ENCODE measurements at places on chromosomes 7 and 10.

DNA sequence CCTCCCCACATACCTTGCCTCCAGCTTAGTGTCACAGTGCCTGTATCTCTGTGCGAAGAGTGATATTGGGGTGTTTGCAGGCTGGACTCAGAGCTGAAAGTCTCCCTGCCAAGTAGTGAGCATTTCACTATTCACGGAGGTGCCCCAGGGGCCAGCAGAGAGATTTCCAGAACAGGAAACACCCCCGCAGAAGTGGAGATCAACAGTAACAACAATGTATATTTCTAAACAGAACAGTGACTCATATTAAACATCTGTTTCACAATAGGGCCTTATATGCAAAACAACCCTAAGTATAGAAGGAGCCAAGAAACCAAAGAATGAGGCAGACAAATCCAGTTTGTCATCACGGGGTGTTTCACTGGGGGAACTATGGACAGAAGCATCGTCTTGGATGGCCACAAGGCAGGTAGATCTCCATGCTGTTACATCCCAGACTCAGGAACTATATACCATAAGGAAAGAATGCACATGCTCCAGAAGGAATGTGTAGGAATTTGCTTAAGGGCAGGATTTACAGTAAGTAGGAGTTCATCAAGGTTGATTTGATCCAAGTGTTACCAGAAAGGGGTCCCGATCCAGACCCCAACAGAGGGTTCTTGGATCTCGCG is 29.3 kb upstream of the CCL24 start:
- DNase-seq, result no peak

DNA sequence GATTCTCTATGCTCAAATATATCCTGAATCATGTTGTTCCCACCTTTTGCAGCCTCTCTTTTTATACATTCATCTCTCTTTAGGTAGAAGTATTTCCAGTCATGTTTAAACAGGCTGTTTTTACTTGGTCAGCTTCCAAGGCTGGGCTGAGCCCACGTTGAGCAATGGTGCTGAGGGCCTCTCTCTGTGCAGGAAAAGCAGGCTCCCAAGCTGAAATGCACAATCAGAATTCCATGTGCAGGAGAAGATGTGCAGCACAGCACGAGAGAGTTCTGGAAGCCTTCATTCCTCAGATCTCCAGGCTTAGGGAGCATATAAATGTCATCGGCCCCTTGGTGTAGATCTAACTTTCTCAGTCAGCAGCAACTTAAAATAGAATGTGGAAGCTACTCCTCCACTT is 588.5 kb downstream of the TNS3 start:
- no peak for DNase-seq

- no peak for DNase-seq
Measured at GRCh38 chr10:84762754-84763394, 434.5 kb downstream of the CCSER2 start.

DNA sequence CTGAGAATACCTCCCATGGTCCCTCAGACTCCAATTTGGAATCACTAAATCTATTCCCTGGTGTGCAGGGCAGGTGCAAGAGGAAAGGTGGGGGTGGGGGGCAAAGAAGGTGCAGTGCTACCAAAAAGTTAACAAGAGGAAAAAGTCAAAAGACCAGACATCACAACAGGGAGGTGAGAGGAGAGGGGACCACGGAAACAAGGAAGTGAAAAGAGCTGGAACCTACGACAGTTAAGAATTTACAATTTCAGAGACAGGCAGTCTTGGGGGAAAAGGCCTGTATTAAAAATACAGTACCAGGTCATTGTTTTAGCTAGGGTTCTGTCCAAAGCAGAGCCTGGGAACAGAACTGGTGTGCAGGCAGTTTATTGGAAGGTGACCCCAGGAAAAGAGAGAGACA is 14.6 kb downstream of the ITGB1 start:
- DNase-seq, result no peak

DNA sequence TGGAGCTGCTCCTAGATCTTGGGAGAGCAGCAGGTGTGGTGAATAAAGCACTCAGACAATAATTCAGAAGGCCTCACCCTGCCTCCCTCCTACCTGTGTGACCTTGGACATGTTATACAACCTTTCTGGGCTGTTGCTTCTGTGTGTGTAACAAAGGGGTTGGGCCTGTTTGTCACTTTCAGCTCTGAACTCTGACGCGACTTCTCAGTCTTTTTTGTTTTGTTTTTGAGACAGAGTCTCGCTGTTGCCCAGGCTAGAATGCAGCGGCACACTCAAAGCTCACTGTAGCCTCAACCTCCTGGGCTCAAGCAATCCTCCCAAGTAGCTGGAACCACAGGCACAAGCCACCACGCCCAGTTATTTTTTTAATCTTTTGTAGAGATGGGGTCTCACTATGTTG is 89.3 kb downstream of the DNMBP start:
- DNase-seq, result no peak

DNA sequence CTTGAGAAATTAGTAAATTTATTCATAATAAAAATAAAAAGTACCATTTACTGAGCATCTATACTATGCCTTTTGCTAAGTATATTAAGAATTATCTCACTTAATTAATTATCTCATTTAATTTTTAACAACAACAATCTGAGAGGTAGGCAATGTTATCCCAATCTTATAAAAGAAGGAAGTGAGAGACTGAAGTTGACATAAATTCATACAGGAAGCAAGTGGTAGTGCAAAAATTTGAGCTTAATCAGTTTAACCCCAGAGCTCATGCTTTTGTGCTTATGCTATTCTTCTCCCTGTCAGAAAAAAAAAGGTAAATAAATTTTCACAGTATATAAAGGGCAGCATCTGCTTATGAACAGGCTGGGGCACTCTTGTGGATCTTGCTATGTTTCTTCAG is 2.7 kb upstream of the LIPF start:
- DNase-seq, result no peak

GRCh38 chr7:91866599-91867148 is 13.8 kb downstream of the MTERF1 start:
- DNase-seq, result no peak

GRCh38 chr7:5404421-5404826 is 19.2 kb downstream of the TNRC18 start:
- no peak for DNase-seq

DNA sequence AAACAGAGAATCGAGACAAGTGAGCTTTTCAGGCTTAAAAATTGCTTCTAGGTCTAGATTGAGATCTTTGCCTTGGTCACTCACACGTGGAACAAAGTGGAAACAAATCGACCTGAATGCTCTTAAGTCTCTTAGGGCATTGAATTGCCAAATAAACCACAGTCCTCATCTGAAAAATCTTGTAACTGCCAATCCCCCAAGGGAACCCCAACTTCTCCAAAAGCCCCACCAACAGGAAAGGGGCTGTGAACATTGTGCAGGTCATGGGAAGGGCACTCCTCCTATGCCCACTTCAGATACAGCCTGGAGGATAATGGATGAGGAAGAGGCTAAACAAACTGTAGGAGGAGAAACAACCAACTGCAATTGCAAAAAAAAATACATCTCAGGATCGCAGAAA is 91.3 kb downstream of the DGKI start:
- no peak for DNase-seq

- DNase-seq, result no peak
Measured at GRCh38 chr10:49769692-49770091, 7.6 kb upstream of the OGDHL start.

DNA sequence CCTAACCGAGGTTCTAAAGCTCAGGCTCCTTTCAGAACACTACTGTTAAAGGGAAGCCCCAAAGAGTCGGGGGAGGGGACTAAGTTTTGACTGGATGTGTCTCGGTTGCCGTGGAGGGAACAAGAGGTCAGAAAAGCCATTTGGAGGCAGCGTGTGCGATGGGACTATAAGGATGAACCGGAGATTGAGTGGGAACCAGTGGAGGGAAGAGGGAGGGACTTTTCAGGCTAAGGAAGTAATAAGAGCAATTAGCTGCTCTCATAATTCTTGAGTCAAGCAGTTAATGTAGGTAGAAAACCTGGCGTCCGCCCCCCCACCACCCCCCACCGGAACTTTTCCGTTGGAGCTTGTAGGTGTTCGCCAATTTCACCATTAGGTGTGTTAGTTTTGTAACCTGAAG is 491 bp upstream of the AKAP9 start:
- no peak for DNase-seq

GRCh38 chr10:131312478-131312836 is 936 bp upstream of the TCERG1L start:
- DNase-seq, result no peak

GRCh38 chr7:126040114-126041045 is 1110.8 kb upstream of the POT1 start:
- DNase-seq, result no peak

DNA sequence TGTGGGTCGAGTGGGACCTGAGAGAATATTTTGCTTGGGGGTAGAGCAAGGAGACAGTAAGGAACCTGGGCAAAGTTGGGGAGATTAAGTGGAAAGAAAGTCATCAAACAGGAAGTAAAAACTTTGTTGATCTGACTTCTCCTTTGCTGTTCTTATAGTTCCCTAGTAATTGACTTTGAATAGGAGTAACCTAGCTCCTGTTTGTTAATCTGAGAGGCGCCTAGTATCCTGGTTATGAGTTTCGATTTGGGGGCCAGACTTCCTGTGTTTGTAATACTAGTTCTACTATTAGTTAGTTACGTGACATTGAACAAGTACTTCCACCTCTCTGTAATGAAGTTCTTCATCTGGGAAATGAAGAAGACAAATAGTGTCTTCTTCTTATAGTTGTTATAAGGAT is 99.1 kb downstream of the ZNF365 start:
- DNase-seq, result no peak

GRCh38 chr7:33923440-33924229 is 18.3 kb downstream of the BMPER start:
- DNase-seq, result no peak

DNA sequence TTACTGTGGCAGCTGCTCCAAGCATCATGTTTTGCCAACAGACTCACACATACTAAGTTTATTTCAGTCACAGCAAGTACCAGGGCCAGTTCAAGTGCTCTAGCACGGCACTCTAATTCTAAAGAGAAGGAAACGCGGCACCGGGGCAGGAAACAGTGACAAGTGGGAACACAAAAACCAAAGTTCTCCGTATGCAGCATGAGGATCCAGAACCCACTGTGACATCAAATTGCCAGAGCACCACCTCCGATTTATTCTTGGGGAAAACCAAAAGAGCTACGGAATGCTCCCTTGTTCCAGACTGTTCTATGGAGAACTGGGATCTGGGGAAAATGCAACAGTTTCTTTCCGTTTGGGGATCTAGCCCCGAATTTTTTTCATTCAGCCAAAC is 448 bp upstream of the PTER start:
- no peak for DNase-seq
